Putamen (tissue), 1 donor: ENCODE measurements at places on chromosomes 6 and 20.

GRCh38 chr20:3238616-3239025, 369 bp downstream of the SLC4A11 start:
- DNase-seq, result no peak

DNA sequence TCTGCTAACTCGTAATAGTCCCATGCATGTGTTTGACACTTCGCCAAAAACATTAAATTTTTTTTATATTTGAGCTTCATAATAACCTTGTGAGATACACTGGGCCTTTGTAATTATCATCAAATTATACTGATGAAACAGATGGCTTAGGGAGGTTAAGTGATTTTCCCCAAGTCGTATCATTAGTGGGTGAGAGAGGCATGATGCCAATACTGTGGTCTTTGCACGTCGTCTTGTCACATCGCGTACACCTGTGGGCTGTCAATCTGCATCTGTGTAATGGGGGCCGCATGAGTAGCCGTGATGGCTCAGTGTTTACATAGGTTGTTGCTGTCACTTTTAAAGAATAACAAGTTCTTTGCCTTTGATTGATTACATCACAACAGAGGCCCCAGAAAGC, 1.7 kb downstream of the PRL start:
- no peak for DNase-seq

DNA sequence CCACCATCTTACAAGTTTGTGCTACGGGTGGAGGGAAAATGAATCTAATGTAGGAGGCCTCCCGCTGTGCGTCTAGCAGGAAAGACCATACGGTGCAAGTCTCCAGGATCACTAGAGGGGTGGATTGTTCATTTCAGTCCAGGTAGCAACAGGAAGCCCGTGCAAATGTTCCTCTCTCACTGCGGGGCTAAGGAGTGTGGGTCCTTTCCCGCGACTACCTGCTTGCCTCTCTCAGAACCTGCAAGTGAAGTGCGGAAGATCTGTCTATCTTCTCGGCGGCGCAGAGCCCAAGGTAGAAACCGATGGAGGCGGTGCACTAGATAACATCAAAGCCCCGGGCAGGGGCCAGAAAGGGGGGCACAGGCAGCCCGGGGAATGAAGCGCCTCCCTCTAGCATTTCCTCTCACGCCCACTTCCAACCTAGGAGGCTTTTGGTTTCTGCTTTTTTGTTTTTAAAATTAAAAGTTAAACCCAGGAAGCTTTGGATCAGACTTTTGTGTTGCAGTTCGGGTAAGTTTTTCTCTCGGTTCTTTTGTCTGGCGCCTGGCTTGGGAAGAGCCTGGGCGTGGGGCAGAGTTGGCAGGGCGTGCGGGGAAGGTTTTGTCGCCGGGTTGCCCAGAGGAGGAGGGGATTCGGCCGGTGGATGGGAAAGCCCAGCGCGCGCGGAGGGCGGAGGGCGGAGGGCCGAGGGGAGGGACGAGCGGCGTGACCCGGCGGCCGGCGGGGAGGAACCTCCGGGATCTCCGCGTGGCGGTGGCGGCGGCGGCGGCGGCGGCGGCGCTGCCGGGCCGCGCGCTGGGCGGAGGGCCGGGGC, 3.5 kb upstream of the HIVEP1 start:
- DNase-seq, result peak; percentile 63

DNA sequence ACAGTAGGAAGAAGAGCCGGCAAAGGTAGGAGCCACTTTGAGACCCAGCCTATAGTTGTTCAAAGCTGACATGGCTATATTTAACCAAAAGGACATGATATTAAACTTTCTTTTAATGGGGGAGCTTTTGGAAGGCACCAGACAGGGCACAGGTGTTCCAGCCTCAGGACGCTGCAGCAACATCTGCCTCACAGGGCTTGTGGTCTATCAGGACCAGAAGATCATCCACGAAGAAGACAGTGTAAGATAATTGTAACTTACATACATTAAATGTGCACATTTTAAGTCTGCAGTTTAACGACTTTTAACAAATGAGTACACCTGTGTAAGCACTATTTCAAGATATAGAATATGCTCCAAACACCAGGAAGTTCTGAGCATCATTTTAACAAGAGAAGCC, 168.2 kb upstream of the PMEPA1 start:
- no peak for DNase-seq

- DNase-seq, result peak; percentile 59
These were observed 1.4 kb upstream of the MARCKS start for GRCh38 chr6:113855500-113856374.
